ENCODE measurements at places on chromosomes 12 and 14. TPM values are rescaled to one million over a fixed set of nuclear protein-coding genes. Genes with fewer than 3 reads are reported as not detected.

- peak; percentile 27 for DNase-seq
These were observed 24.5 kb upstream of the PPP1R13B start for GRCh38 chr14:103871596-103872480.

GRCh38 chr14:30710876-30711275 lies 88.8 kb downstream of the SCFD1 start:
- peak; percentile 64 for DNase-seq

DNA sequence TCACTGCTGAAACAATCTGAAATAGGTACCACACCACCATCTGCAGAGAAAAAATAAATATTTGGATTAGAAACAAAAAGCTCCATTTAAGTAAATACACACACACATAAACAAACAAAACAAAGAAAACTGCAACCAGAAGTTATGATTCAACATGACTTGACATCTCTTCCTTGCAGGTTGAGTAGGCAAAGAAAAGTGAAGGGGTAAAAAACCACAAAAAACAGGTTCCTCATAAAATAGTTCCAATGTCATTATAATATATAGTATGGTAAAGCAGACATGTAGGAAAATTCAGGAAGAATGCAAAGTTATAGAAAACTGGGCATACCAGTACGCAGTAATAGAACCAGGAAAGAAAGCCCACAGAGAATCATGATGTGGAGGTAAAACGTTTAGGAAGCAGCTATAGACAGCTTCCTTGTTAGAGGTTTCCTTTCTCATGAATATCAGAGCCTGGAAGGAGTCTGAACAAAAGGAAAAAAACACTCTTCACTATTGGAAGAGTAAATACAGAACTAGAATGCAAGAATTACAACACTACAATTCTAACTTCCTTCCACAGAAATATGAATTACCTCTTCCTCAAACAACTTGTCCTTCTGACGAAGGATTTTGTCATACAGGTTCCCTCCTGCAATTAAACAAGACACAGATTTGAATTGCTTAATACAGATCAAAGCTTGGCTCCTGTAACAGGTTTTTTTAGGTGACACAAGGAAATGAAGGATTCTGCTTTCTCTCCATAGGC lies 6.1 kb downstream of the NEK9 start:
- DNase-seq = no peak

DNA sequence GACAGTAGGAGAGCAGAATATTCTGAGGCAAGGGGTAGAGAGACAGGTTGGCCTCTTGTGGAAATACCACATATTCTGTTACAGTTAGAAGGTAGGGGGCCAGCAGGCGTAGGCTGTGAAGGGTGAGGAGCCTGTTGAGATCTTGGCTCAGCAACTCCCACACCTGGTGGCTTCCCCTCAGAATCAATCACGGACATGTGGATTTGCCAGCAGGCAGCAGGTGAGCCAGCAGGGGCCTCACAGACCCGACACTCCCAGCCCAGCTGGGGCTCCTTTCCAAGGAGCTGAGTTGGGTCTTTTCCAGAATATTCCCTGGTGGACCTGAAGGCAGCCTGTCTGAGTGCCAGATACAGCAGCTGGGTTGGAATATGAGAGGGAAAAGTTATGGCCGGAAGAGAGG lies 150.0 kb upstream of the CRY1 start:
- no peak for DNase-seq

LALBA gene
- not detected for total RNA-seq

SLC25A47 gene
- not detected for total RNA-seq

LPAR5 gene
- not detected for total RNA-seq

Measured in GM23248 (cell line).